ENCODE measurements at places on chromosomes 7 and 10. TPM values are rescaled to one million over a fixed set of nuclear protein-coding genes. Genes with fewer than 3 reads are reported as not detected.

Gene GCK
- total RNA-seq, result not detected

Gene DNTT
- not detected for total RNA-seq

GRCh38 chr7:26777385-26777784 is 87.0 kb downstream of the SKAP2 start:
- H3K27me3 ChIP-seq, result no peaks in the 10 kb centered on the region
- no peaks in the 10 kb centered on the region for H3K4me1 ChIP-seq
- no peak overlapping the region for H3K4me3 ChIP-seq
- H3K36me3 ChIP-seq, result no peaks in the 10 kb centered on the region
- H3K27ac ChIP-seq, result no peak overlapping the region

DNA sequence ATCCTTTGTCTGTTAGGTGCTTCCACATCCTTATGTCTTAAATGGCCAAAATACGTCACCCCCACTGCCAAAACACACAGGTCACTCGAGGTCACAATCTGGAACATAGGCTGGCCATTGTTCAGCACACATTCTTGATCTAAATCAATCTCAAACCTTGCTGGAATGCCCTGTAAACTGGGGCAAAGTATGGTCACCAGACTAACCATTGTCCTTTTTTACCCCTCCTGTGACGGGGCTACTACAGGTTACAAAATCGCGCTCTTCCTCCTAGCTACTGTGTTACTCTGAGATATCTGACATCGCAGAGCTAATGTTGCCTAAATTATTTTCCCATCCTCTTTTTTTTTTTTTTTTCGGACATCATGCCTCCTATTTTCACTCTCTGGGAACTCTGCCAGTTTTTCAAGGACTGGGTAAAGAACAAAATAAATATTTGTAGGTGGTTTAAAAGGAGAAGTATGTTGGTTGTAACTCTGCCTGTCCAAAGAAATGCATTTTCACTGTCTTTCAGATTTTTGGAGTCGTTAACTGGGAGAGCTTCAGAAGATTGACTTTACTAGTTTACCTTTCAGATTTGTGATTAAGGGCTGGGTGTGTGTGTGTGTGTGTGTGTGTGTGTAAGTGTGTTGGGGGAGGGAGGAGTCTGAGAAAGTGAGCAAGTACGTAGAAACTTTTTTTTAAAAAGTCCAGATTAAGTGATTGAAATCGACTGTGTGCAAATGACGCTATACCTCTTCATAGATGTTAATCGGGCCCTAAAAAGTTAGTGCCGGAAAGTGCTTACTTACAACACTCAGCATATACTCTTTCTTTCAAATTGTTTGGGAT is 942 bp upstream of the KIAA1217 start:
- H3K4me1 ChIP-seq, result peaks cover 60% of the 10 kb centered on the region
- peaks cover 16% of the 10 kb centered on the region for H3K27me3 ChIP-seq
- H3K4me3 ChIP-seq, result peak overlapping the region; percentile 97
- peak overlapping the region; percentile 100 for H3K27ac ChIP-seq

All from endothelial cell (in vitro differentiated cells).